BE2C (cell line): ENCODE measurements at places on chromosomes 12 and 14.
A peak's percentile ranks its signal among the peaks of the same experiment; 100 is the strongest.

- DNase-seq, result no peak
Measured at GRCh38 chr12:77625441-77625840, 205.3 kb upstream of the NAV3 start.

DNA sequence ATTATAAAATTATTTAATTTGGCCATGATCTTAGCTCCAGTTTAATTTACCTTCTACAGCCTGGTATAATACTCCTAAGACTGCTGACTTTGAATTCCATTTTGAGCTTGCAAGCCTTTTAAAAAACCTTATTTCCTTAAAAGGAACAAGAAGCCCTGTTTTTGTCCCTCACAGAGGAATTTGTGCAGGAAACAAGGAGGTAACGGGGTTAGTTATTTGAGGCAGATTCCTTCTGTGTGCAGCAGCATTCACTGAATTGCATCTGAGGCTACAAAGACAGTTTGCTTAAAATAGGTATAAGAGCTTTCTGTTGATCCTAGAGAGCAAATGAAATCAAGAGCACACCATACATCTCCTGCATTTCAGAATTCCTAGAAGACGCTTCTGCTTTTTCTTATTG lies 403.3 kb upstream of the PRICKLE1 start:
- DNase-seq, result no peak

DNA sequence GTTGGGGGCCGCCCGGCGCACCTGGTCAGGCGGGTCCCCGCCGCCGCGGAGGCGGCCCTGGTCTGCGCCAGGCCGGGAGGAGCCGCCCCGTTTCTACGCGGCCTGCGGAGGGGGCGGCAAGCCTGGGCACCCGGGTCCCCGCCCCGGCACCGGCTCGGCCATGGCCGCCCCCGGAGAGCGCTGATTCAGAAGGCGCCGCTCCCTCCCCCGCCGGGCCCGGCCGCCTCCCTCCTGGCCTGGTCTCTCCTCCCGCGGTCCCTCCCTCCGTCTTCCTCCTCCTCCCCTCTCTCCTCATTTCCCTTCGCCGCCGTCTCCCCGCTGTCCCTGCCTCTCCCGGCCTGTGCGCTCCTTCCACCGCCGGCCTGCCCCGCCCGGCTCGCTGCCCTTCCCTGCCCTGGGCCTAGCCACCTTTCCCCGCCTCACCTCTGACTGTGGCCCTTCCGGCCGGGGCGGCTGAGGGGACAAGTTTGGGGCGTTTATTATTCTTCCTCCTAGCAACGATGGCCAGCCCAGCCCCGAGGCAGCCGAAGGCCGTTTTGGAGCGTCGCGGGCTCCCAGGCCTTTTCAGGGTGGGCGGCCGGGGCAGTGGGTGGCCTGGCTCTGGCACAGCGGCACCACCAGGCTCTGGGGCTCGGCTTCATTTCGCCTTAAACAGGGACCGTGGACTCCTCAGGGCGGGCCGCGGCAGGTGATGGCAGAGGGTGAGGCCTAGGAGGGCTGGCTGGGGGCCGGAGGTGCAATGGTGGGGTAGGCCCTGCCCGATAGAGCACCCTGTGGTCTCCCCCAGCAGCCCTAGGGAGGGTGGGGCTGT lies 768 bp downstream of the CEP170B start:
- DNase-seq, result peak; percentile 30

DNA sequence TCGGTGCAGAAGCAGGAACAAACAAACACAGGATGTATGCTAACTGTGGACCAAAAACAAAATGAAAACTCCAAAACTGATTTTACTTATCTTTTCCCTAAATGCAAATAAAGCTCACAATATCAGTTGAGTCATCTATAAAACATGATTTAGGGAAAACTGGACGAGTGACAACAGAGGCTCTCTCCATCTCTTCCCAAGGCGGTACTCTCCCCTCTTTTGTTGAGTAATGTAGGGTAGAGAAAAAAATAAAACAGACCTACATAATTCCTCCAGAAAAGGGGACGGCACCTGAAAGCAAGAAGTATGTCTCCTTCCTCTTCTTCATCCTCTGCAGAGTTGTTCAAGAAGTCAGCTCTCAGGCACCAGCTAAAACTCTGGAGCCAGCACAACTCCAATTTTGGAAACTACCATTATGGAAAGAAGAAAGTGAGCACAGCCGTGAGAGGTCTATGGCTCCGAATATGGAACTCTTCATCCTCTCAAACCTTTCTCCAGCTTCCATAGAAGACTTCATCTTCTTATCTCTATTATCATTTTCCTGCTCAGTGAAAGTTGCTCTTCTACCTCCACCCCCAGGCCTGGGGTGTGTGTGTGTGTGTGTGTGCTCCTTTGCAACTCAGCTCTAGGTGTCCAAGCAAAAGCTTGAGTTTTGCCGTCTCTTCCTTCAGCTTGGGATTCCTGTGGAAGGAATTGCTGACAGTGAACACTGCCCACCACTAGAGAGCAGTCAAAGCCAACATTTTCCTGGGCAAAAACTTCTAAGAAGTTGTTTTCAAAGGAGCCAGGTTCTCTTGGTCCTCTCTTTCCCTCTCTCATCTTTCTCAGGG lies 155.4 kb downstream of the DIO2 start:
- DNase-seq, result peak; percentile 20

DNA sequence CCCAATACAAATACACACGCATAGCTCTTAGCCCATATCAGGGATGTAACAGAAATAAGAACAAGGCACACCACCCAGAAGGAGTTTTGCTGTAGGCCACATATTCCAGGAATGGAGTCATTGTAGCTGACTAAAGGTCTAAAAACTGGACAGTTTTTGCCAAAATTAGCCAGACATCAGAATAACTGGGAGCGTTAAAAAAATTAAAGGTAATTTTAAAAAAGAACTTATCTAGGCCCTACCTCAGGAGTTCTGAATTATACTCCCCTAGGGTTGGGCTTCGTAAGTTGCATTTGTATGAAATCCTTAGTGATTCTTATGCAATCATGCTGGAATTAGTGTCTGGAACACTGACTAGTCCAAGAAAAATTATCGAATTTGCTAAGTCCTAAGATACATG lies 987.7 kb downstream of the GALC start:
- no peak for DNase-seq

- DNase-seq, result no peak
Measured at GRCh38 chr12:127745469-127746212, 521.3 kb upstream of the TMEM132C start.

- no peak for DNase-seq
Measured at GRCh38 chr12:6345319-6346091, 3.6 kb upstream of the TNFRSF1A start.

DNA sequence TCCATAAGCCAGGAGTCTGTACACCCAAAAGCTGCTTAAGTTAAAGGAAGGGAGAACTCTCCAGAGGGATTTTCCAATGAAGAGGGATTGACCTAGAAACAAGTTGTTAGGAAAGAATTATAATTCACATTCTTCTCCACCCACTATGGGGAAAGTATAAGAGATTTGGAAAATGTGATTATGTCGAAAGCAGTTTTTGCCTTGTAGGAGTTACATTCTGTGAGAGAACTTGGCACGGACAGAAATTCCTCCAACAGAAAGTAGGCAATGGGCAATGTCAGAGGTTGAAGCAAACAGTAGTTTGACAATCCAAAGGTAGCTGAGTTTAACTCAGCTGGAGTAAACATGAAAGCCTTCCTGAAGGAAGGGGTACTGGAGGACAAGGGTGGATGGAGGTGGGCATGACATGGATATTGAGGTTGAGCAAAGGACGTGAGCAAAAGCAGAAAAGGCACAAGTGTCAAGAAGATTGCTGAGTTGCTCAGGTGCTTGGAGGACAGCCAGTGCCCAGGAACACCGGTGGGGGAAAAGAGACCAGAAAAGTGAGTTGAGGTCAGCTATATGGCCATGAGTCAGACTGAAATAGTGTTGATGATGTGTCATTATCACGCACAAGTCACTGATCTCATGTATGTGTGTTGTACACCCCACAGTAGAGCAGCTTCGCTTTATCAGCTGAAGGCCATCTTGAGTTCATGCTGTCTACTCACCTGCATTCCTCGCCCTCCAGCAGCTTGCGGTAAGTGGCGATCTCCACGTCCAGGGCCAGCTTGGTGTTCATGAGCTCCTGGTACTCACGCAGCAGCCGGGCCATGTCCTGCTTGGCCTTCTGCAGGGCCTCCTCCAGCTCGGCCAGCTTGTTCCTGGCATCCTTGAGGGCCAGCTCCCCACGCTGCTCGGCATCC lies 4.0 kb downstream of the KRT5 start:
- no peak for DNase-seq

DNA sequence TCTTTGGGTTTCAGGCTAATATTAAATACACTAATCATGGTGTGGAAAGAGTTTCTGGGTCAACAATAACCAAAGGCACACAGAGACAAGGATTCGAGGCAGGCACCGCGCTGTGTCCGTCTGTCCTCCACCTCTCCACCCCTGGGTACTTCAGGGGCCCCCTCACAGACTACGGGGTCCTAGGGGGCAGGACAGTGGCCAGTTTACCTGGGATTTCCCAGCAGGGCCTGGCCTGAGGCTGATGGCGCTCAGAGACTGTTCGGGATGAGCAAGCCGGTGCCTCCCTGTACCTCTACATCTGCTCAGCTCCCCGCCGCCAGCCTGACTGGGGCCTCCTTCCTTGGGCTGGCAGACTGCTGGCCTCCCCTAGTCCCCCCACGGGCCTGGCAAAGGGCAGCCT lies 18.1 kb upstream of the EIF5 start:
- no peak for DNase-seq

GRCh38 chr12:3119192-3119755 lies 42.1 kb downstream of the TSPAN9 start:
- DNase-seq, result no peak

DNA sequence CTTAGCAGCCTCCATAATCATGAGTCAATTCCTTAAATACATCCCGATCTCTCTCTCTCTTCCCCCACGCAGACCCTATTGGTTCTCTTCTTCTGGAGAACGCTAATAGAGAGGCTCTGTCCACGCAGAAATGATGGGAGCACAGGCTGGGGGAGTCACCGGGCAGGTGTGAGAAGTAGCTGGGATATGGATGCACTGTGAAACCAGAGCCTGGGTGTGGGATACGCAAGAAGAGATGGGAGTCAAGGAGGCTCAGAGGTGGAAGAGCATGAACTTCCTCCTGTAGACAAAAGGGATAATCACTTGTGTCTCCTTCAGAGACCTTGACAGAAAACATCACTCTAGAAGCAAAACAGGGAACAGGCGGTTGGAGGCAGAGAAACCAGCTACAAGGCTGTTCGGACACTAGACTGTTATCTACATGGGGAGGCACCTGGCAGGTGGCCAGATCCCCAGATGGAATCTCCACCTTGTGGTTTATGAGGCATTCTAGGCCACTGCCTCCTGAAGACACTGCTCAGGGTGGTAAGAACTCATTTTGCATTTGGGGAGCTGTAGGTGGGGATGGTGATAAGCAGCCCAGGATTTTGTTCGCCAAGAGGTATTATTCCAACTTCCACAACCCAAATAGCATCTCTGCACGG lies 7.2 kb upstream of the SELPLG start:
- DNase-seq, result peak; percentile 56

DNA sequence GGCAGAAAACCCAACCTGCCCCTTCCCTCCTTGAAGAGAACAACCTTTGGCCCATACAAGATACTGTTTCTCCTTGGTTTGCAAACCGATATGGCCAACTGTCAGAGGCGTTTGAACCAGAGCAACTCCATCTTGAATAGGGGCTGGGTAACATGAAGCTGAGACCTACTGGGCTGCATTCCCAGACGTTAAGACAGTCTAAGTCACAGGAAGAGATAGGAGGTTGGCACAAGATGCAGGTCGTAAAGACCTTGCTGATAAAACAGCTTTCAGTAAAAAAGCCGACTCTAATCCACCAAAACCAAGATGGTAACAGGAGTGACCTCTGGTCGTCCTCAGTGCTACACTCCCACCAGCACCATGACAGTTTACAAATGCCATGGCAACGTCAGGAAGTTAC lies 42.7 kb upstream of the TMEM132C start:
- no peak for DNase-seq

DNA sequence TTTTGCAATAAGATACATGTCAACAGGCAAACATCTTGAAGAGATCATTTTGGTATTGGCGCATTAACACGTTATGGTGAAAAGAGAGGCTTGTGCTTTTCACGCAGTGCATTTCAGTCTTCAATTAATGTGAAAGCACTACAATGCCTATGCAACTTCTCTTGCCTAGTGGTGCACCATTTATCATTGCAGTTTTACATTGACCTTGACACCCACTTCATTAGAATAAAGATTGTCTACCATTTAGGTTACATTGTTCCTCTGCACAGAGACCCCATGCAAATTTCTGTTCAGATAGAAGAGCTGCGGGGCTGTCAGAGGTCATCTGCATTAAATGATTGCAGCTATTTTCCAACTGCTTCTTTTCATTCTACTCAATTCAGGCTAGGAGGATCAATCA lies 212.2 kb upstream of the NPAS3 start:
- DNase-seq, result no peak

DNA sequence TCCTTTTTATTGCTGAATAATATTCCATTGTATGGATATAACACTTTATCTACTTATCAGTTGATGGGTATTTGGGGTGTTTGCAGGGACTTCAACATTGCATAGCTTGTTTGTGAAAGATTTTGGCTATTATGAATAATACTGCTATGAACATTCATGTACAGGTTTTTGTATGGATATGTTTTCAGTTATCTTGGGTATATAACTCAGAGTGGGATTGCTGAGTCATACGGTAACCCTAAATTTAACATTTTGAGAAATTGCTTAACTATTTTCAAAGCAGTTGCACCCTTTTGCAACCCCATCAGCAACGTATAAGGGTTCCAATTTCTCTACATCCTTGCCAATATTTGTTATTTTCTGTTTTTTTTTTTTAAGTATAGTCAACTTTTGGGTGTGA lies 27.3 kb upstream of the HELB start:
- no peak for DNase-seq

GRCh38 chr12:127898616-127899015 lies 368.4 kb upstream of the TMEM132C start:
- no peak for DNase-seq

GRCh38 chr12:20601668-20602280 lies 93.4 kb upstream of the SLCO1C1 start:
- DNase-seq, result no peak

GRCh38 chr12:12736759-12737676 lies 19.9 kb downstream of the CDKN1B start:
- peak; percentile 32 for DNase-seq

GRCh38 chr14:100738269-100738691 lies 11.6 kb downstream of the DLK1 start:
- no peak for DNase-seq

- no peak for DNase-seq
Measured at GRCh38 chr14:52538623-52539022, 13.7 kb downstream of the TXNDC16 start.
